ENCODE measurements at places on chromosomes 2 and 18.

GRCh38 chr18:11905613-11906012, 2.5 kb downstream of the MPPE1 start:
- DNase-seq, result no peak

DNA sequence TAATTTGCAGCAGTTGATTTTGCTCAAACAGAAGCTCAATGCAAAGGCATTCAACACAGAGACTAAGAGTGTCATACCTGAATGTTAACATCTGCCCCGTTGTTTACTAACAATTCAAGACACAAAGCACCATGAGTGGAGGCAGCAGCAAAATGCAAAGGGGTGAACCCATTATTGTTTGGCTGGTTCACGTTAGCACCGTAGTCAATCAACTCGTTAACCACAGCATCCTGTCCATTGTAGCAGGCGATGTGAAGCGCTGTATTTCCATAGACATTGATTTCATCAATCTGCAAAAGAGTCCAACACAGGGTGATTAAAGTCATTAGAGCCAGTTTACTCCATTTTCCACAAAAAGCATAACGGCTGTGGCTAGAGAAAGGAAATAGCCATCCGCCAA, 189.3 kb downstream of the ANKRD44 start:
- no peak for DNase-seq

DNA sequence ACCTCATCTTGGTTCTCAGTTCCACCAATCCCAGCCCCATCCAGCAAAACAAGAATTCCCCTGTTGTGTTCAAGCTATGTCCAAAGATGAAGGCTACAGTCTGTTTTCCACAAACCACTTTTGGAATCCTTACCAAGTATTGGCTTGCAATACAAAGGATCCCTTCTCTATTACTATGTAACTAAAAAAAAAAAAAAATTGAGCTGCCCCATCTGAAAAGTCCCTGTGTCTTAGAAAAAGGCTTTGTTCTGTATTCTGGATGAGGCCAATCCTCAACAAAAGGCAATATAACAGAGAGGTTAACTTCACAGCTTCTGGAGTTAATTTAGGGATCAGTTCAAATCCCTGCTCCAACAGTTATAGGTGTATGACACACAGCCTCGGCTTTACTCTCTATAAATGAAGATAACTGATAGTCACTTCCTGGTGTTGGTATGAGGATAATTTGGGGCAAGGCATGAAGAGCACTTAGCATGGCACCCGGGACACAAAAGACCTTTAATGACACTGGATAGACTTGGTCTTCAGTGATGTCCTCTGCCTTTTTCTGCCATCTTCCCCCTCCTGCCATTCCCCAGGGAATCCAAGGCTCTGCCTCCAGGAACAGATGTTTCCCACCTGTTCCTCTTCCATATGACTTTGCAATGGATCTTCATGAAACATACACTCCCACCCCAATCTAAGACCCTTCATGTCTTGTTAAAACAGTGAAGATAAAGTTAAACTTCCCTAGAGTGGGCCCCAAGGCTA, 61.2 kb upstream of the ATL2 start:
- no peak for DNase-seq

DNA sequence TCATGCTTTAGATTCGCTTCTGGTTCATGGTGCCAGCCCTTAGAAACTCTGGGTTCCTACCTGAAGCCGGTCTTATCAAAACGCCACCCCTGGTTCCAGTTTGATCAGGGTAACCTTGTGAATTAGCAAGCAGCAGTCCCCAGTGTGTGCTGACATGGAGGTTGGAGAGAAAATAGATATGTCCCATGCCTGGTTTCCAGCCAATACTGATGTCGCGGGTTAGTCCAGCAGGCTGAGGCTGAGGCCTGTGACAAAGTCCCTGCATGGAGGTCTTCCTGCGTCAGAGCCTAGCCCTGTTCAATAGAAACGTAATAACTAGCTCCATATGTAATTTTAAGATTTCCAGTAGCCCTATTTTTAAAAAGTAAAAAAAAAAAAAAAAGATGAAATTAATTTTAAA, 28.2 kb downstream of the LPIN1 start:
- DNase-seq, result no peak

DNA sequence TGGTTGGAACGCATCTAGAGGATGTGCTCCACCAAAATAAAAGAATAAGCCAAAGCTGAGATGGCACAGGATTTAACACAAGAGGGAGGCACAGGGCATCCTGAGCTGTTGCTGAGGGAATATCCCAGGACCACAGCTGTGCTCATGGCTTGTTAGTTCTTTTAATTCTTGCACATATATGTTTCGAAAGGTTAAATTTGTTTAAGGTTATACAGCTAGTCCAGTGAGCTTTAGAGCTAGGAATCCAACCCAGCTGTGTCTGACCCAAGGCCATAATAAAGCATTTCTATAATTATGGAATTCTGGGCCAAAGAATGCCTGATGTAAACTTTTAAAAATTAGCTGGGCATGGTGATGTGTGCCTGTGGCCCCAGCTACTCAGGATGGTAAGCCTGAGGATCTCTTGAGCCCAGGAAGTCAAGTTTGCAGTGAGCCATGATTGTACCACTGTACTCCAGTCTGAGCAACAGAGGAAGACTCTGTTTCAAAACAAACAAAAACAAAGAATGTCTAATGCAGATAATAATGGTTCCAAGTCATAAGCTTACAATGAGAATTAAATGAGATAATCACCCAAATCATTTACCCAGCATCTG, 66.4 kb upstream of the CCBE1 start:
- DNase-seq, result no peak

DNA sequence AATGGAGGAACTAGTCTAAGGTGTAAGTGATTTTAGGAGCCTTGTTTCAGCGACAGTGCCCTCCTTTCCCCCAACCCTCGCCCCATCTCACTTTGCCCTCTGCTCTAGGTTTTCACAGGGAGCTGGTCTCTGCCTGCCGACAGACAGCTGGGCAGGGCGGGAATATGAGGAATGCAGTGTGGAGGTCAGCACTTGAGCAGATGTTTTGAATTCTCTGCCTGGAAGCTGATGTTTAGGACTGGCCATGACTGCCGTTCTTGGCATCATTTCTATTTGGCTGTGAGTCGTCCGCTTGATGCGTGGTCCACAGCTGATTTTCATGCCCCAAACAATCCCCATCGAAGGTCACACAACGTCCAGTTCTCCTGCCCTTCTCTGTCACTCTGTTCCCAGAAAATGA, 55.1 kb upstream of the SIX3 start:
- DNase-seq, result no peak

GRCh38 chr2:23488584-23488983, 103.6 kb downstream of the KLHL29 start:
- DNase-seq, result no peak

GRCh38 chr2:16430846-16431245, 234.8 kb downstream of the CYRIA start:
- DNase-seq, result no peak

GRCh38 chr2:32008805-32009515, 1.8 kb downstream of the MEMO1 start:
- DNase-seq, result peak; percentile 64

DNA sequence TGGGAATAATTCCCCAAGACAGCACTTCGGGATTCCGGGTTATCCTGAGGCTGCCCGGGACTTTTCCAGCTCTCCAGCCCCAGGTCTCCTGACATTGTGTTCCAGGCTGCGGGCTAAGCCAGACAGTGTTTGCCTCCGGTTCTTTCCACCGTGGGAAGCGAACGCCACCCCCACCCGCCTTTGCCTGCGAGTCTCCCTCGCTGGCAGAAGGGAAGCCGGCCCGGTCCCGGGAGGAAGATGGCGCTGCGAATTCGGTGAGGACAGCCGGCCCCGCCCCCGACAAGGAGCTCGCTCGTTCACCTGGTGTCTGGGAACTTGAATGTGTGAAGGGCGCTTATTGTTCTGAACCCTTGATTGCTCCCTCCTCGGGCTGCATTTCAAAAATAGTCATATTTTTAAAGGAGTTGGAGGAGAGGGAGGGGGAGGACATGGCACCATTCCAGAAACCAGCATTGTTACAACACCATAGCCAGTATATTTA, 2.9 kb downstream of the LRATD1 start:
- DNase-seq, result no peak

DNA sequence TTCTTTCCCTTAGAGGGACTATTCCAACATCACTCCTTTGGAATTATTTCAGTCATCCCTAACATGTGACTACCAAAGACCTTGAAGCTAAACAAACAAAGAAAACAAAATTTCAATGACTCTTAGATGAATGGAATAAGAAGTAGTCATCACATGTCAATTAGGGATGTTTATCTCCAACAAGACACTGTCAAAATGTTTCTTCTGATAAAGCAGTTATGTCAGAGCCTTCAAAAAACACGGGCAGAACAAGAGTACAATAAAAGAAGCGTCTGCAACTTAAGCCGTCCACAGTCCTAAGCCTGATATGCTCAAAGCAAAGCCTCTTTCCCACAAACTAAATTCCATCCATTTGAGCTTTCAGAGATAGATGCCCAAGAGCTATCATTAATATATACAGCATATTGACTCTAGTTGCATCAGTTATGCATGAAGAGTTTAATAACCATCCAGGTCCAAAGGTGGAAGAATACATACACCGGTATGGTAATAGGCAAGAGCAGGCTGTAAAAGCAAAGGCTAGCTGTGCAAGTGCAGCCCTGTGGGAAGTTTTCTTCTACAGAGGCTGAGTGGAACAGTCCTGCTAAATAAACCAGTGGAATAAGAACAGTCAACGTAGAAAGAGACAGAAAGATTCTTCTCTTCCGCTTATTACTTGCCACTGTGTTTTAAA, 98.1 kb downstream of the ICA1L start:
- peak; percentile 40 for DNase-seq

DNA sequence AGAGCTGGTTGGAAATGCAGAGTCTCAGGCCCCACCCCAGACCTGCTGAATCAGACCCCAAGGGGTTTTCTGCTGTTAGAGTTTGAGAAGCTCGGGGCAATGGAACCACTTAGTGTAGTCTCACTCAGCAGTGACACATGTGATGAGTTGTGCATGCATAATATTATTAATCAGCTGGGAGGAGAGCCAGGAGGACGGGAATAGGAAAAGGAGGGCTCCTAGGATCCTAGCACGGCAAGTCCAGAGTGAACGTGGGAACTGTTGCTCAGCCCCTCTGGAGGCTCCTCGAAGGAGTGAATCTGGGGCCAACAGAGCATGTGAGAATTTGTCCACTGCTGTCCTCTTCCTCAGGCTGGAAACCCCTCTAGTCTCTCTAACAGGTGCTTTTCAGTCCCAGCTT, 87.1 kb downstream of the HS1BP3 start:
- DNase-seq, result no peak

- no peak for DNase-seq
Observed at GRCh38 chr2:130720528-130720927, 8.3 kb upstream of the GPR148 start.

DNA sequence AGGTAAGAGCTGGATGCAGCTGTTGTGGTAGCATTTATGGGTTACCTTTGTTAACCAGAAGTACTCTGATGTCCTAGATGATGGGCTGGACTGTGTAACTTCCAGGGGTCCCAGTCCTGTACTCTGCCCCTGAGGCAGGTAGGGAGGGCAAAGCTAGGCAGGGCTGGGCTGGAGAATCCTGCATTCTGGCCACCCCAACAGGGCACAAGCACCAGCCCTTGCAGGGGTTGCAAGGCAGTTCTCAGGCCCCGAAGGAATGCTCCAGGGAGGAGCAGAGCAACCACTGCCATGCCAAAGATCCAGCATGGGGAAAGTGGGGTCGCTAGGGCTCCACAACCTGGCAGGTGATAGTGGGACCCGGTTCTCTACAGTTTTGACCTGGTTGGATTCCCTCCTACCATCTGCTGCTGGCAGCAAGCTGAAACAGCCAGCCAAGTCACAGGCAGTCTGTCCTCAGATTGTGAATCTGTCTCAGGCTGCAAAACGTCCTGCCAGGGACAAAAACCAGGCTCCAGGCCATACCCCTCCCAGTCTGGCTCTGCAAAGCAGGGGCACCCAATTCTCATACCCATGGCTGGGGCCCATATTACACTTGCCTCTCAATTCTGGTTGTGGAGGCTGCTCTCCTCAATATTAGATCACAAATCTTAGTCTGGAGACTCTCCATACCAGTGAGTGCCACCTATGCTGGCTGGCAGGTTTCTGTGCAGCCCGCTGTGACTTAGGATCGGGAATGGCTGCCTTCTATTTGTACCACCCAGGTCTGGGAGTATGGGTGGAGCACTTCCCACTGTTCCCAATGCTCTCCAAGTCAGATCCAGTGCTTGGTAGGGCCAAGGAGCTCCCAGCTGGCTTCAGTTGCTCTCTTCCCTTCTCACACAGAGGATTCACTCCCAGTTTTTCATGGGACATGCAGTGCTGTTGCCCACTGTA, 61.1 kb downstream of the SMCHD1 start:
- DNase-seq, result no peak

DNA sequence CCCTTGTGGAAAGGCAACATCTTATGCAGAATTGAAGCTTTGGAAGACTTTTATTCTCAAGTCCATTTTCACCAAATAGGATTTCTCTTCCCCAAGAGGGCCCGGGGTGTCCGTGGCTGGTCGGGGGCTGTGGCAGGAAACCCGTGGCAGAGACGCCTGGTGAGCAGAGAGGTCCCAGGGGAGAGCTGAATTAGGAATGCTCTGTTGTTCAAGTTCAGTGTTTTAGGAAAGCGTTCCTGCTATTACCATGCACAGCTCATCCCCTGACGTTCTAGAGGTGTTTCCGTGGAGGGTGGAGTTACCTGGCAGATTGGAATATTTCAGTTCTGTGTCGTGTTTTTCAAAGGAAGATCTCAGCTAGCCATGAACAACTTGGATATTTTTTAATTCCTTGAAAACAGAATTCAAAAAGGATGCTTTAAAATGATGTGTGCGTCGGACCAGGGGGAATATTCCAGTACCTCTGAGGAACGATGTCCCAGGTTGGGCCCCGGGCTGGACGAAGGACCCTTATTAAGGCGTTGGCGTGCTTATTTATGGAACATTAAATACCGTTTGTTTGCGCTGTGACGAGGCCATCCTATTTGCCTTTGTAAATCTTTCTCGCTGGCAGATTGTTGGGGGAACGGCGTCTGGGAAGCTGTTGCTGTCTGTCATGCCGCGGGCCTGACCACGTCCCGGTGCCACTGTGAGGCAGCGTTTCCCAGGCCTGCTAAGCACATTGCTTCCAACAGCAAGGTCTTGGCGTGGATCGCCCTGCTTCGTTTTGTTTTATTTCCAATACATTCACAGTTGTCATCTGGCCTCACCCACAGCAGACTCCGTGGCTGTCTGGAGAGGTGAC, 8.2 kb downstream of the NFATC1 start:
- peak; percentile 48 for DNase-seq

GRCh38 chr2:145186303-145186702, 666.4 kb upstream of the ZEB2 start:
- no peak for DNase-seq

DNA sequence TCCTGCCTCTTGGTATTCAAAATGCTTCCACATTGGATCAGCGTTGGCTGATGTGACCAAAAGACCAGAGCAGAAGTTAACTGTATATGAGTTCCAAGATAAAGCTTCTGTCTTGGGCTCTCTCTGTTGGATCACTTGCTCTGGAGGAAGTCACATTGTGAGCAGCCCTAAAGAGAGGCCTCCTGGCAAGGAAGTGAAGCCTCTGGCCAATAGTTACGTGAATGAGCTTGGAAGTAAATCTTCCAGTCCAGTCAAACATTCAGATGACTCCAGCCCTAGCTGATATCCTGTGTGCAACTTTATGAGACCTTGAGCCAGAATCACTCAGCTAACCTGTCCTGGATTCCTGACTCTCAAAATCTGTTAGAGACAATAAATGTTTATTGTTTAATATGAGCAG, 67.7 kb upstream of the CDKL4 start:
- DNase-seq, result no peak

- DNase-seq, result no peak
Observed at GRCh38 chr18:63422864-63423304, 608 bp upstream of the VPS4B start.

- no peak for DNase-seq
Observed at GRCh38 chr2:86238354-86238753, 39.1 kb downstream of the MRPL35 start.

GRCh38 chr18:42915299-42915698, 200.2 kb downstream of the RIT2 start:
- DNase-seq, result no peak
